Anterior cingulate cortex (tissue), 58 donors: ENCODE measurements at places on chromosomes 5 and 9.

- DNase-seq: no peak
Measured at GRCh38 chr5:91379246-91379913, 3.7 kb downstream of the ARRDC3 start.

GRCh38 chr9:34500623-34501267 is 22.0 kb downstream of the ENHO start:
- peak; percentile 33 for DNase-seq

- no peak for DNase-seq
Measured at GRCh38 chr5:141994511-141995136, 18.2 kb downstream of the GNPDA1 start.

GRCh38 chr5:38783011-38783561 is 62.7 kb upstream of the OSMR start:
- DNase-seq: no peak

DNA sequence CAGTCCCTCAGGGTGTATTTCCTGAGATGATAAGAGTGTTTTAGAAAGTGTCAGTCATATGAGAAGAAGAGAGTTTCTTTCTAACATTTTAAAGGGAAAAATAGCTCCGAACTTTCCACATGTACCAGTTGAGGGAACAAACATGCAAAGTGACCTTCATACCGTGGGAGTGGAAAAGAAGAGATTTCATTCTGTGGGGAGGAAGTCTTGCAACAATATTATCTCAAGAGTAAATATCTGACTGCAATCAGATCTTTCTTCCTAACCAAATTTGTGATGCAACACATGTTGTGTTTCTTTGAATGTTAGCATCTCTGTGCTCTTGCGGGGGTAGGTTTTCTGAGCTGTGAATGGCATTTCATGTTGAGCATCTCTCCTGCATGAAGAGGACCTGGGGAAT is 30.6 kb downstream of the ANKRD55 start:
- DNase-seq: no peak

GRCh38 chr5:185095-186070 is 5.9 kb upstream of the LRRC14B start:
- DNase-seq: no peak

GRCh38 chr5:143428155-143428554 is 24.7 kb upstream of the NR3C1 start:
- no peak for DNase-seq

DNA sequence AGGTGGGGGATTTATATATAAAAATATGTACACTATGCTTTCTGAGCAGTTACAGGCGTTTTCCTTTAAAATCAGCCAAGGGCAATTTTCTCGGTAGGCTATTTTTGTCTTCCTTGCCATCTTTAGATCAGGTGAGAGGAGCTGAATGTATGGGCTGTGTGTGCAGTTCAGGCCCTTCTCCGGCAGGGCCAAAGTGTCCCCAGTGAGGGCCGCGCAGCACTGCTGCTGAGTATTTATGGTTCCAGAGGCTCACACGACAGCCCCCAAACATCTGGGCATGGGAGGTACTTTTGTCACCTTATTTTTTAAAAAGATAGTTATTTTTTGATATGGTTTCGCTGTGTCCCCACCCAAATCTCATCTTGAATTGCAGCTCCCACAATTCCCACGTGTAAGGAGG is 11.5 kb downstream of the GFPT2 start:
- no peak for DNase-seq

DNA sequence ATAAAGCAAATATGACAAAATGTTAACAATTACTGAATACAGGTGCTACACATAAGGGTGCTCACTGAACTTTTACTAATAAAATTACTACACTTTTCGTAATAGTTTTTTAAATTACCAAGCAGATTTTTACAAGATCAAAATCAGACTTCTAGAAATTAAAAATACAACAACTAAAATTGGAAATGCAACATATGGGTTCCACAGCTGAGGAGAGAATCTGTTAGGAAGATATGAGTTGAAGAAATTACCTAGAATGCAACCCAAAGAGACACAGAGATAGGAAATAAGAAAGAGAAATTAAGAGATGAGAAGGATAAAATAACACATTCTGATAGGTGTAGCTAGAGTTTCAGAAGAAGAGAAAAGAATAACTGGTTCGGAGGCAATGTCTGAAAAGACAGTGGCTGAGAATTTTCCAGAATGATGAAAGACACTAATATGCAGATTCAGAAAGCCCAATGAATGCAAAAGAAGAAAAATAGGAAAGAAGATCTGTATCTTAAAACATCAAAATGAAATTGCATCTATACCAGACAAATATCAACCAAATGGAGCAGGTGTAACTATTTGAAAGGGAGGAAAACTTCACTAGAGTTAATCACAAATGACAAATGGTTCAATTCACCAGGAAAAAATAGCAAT is 95.8 kb downstream of the MAPKAP1 start:
- no peak for DNase-seq

DNA sequence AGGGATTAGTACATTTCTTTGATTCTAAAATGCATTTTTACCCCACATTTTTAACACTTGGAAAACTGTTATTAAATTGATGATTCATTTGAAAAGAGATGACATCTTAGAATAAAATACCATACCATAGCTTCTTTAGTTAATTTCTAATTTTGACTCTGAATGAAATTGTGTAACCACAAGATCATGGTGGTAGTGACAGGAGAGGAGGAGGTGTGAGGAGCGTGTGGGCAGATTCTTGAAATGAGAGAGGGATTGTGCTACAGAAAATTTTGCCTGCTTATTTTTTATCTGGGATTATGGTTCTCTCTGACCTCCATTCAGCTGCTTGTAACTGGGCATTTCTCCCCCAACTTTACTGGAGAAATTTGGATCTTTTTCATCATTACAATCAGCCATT is 173.3 kb upstream of the CLINT1 start:
- peak; percentile 10 for DNase-seq

- no peak for DNase-seq
Measured at GRCh38 chr9:99118782-99119466, 14.0 kb downstream of the TGFBR1 start.

GRCh38 chr5:120140501-120140900 is 323.6 kb upstream of the PRR16 start:
- no peak for DNase-seq

DNA sequence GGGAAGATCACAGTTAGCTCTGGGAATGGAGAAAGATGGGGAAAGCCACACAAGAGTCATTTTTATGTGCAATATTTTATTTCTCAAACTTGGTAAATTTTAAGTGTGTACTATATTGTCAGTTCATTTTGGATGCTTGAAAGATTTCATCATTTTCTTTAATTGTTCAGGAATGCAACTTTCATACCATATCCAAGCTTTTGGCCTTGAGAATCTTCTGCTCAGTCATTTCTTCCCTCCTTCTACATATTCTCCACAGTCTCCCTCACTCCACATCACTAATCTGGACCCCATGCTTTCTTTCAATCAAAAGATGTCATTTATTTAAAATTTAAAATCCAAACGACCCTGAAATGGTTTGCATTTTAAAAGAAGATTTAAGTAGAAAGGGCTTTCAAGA is 135.4 kb downstream of the FAM114A2 start:
- no peak for DNase-seq

- DNase-seq: peak; percentile 37
Measured at GRCh38 chr5:32076699-32077695, 97.1 kb downstream of the GOLPH3 start.

GRCh38 chr5:139076111-139076510 is 122.1 kb downstream of the SIL1 start:
- DNase-seq: no peak

- no peak for DNase-seq
Measured at GRCh38 chr9:111743275-111743674, 51.5 kb downstream of the SHOC1 start.

GRCh38 chr9:105693435-105694189 is 729 bp upstream of the TMEM38B start:
- DNase-seq: no peak

DNA sequence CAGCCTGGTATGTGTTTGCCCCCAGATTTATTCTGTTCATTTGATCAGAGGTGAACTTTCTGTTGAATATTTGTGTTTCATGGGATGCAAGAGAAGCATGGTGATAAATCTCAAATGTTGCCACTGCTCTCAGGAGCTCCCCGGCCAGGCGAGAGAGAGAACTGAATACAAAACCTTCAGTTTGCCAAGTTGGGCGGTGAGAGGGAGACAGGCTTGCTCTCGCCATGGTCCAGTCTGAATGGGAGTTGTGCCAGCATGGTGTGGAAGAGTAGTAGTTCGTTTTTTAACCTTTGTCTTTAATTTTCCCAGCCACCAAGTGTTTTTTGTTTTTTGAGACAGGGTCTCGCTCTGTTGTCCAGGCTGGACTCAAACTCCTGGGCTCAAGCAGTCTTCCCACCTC is 2.7 kb downstream of the NTMT1 start:
- no peak for DNase-seq

GRCh38 chr5:14522721-14523120 is 58.9 kb upstream of the OTULINL start:
- no peak for DNase-seq

DNA sequence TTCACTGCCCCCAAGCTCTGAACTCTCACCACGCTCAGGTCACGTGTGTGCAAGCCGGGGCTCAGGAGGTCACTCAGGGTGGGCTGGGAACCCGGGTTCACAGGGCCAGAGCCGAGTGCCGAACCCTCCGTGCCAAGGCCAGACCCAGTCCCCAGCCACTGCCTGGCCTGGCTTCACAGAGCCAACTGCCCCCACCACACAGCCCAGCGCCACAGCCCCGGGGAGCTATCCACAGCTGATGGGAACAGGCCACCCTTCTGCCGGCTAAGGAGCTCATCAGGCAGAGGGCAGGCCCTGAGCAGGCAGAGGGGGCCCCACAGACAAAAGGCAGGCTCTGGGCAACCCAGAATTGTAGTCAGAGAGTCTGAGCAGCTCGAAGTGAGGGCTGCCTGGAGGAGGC is 117.0 kb downstream of the VAV2 start:
- no peak for DNase-seq

DNA sequence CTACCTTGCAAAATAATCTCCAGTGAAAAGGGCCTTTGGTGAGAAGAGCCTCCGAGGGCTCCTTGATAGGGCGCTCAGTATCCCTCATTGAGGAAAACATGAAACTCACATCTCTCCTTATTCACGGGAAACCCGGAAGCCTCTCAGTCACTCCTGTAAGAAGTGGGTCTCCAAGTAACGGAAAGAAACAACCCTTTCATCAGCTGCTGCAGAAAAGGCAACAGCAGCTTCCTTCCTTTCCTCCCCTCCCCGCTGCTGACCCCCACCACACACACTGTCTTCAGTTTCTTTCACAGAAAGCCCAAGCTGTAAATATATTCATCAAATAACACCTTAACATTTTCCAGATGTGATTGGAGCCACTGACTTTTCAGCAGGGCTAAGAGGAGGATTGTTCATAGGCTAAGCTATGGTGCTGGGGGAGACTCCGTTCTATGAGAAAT is 81.4 kb downstream of the C9orf152 start:
- DNase-seq: no peak

DNA sequence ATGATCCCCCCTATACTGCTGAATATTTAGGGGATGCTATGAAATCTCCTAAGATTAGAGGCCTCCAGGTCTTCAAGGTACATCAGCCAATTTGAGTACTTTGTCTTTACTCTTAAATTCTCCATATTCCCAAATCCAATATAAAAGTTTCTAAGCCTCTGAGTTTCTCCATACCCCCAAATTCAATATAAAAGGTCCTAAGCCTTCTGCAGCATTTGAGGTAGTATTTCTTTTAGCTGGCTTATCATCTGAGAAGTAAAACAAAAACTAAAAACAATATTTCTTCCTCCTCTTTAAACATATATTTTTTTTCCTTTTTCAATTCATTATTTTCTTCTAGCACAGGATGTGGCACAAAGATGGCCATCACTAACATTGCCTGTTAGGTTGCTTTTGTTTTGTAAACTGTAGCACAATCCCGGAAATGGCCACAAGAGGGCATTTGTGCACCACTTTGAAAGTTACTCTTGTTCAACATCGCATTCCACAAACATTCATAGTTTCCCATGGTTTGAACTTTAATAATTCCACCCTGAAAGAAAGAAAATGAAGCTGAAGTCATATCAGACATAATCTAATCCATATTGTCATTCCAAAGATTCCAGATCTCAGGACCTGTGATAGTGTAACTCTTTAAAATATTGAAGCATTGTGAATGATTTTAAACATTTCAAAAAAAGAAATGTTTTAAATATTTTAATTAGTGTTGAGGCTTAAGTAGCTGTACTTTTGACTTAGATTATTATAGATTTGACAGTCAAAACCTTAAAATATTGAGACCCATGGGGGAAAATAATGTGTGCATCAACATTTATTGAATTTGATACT is 21.0 kb upstream of the SCGB3A2 start:
- peak; percentile 0 for DNase-seq

- DNase-seq: no peak
Measured at GRCh38 chr5:5421149-5421960, 1.1 kb upstream of the ICE1 start.

- DNase-seq: no peak
Measured at GRCh38 chr5:93995126-93995621, 253.8 kb upstream of the POU5F2 start.

DNA sequence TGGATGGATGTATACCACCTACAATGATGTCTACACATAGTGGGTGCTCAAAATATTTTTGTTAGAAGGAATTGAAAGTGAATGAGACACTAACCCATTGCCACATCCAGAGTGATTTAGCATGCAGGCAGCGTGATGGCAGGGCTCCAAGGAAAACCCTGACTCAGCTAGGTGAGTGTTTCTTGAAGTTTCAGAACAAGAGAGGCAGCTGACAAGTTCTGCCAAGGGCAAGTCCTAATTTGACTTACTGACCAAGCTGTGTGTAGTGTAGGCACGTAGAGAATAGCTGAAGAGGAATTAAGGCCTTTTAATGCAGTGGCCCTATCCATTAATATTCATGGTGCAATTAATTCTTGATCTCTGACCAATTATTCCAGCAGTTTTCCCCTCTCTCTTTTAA is 107.8 kb upstream of the ATP10B start:
- DNase-seq: no peak

DNA sequence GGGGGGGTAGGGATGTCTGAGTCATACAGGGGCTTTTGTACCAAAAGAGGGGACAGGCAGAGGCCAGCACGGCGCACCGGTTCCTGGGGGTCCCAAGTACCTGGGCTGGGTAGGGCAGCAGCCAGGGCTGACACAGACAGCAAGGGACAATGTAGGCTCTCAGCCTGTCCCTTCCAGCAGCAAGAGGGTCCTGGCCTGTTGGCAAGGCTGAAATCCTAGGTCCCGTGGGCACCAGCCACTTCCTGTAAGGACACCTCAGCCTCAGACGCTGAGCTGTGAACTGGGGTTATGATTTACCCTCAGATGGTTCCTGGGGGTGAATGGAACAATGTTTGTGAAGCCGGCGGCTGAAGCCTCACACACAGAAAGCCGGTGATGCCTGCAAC is 41.3 kb downstream of the NACC2 start:
- no peak for DNase-seq
